Naive thymus-derived CD4-positive, alpha-beta T cell (primary cell): ENCODE measurements at places on chromosomes 5 and 9. TPM values are rescaled to one million over a fixed set of nuclear protein-coding genes. Genes with fewer than 3 reads are reported as not detected.

MYOT gene
- total RNA-seq = not detected

ARID3C gene
- not detected for total RNA-seq

C9orf50 gene
- total RNA-seq = not detected

TRPM3 gene
- total RNA-seq = not detected

ERAP2 gene
- total RNA-seq = 79.6 TPM

SAXO1 gene
- total RNA-seq = not detected in 2 replicates

DNA sequence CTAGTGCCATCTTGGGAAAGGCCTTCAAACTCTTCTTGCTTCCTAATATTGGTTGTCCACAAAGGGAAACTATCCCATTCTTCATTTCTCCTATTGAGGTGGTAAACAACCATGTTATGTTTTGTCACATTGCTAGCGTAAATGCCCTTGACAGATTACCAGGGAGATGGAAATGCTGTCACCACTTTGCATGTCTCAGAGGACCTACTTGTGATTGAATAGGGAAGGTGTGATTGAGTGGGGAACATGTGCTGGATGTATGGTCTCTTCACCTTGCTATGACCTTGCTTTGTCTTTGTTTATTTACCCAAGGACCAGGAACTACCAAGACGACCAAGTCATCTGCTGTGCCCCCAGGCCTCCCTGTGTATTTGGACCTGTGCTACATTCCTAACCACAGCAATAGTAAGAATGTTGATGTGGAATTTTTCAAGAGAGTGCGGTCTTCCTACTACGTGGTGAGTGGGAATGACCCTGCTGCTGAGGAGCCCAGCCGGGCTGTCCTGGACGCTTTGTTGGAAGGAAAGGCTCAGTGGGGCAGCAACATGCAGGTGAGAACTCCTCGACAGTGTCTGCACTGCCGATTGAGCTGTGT lies 96.1 kb downstream of the MAP1B start:
- DNase-seq = no peak
- no peaks in the 10 kb centered on the region for H3K4me1 ChIP-seq
- no peak overlapping the region for H3K27ac ChIP-seq
- no peak overlapping the region for H3K4me3 ChIP-seq
- no peaks in the 10 kb centered on the region for H3K27me3 ChIP-seq

- no peaks in the 10 kb centered on the region for H3K36me3 ChIP-seq
- peaks cover 5% of the 10 kb centered on the region for H3K4me1 ChIP-seq
- H3K27me3 ChIP-seq = no peaks in the 10 kb centered on the region
- peak overlapping the region; percentile 86 for H3K4me3 ChIP-seq
- no peak for DNase-seq
These were observed 656 bp downstream of the CEP78 start for GRCh38 chr9:78236551-78236910.

- peak; percentile 25 for DNase-seq
- H3K27me3 ChIP-seq = no peaks in the 10 kb centered on the region
- no peak overlapping the region for H3K27ac ChIP-seq
- H3K4me1 ChIP-seq = no peaks in the 10 kb centered on the region
These were observed 70.5 kb downstream of the SMIM23 start for GRCh38 chr5:171855798-171856763.

DNA sequence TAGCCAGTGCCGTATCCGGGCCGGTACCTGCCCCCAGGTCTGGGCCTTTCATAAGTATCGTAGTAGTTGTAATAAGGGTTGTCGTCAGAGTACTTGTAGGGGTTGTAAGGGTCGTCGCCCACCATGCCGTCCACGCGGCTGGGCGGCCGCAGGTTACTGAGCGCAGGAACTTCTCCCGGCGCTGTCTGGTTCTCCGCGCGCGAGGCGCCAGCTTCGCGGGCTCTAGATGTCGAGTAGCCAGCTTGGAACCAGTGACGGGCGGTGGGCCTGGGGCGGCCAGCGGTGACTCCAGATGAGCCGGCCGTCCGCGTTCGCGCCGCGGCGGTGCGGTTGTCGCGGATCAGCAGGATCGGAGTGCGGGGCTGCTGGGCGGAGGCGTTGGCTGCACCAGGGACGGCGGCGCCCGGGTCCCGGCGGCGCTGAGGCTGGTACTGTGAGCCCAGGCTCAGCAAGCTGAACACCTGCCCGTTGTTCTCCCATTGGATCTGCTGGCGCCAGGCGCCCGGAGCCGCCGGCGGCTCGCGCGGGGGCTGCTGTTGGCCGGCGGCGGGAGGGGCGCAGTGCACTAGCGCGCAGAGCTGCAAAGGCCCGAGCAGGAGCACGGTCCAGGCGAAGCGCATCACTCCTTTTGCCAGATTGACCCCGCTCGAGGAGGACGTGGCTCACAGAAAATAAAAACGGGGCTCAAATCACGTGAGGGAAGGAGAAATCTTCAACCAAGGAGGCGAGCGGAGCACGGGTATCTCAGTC lies 518 bp downstream of the LOX start:
- no peaks in the 10 kb centered on the region for H3K4me1 ChIP-seq
- no peak overlapping the region for H3K27ac ChIP-seq
- H3K36me3 ChIP-seq = no peaks in the 10 kb centered on the region
- H3K4me3 ChIP-seq = no peak overlapping the region
- peaks cover 16% of the 10 kb centered on the region for H3K27me3 ChIP-seq

DNA sequence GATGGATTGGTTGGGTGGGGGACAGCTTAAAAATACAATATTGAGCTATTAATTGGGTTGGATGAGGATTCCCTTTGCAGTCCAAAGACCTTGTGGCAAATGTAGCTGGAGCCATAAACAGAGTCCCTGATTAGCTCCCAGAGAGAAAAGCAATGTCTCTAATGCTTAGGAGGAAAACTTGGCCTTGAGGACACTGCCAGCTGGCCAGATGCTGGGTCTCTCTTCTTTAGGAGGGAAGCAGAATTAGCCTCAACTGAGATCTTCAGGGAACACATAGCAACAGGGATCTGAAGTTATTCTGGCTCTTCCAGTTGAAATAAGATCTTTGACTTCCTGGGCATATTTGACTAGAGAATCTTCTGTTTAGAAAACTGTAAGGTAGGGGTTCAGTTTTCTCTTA lies 121.7 kb upstream of the WWC1 start:
- no peak for DNase-seq
- no peaks in the 10 kb centered on the region for H3K36me3 ChIP-seq
- H3K27ac ChIP-seq = no peak overlapping the region
- no peak overlapping the region for H3K4me3 ChIP-seq
- H3K27me3 ChIP-seq = no peaks in the 10 kb centered on the region
- H3K4me1 ChIP-seq = no peaks in the 10 kb centered on the region

DNA sequence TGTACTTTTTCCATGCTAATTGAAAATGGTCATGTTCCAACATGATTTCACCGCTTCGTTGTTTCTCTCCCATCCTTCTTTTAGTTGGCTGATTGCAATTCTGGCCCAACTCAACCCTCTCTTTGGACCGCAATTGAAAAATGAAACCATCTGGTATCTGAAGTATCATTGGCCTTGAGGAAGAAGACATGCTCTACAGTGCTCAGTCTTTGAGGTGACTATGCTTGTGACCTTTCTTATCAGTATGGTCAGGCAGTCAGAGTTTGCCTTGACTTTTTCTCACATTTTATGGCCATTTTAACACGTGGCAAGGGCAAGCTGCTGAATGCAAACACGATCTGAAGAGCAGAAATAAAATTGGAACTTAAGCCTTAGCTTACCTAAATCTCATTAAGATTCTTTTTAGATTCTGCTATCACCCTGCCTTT lies 36.0 kb upstream of the CREBRF start:
- H3K27me3 ChIP-seq = no peaks in the 10 kb centered on the region
- H3K4me1 ChIP-seq = no peaks in the 10 kb centered on the region
- no peak overlapping the region for H3K27ac ChIP-seq
- no peak for DNase-seq
- H3K4me3 ChIP-seq = no peak overlapping the region
- no peaks in the 10 kb centered on the region for H3K36me3 ChIP-seq

DNA sequence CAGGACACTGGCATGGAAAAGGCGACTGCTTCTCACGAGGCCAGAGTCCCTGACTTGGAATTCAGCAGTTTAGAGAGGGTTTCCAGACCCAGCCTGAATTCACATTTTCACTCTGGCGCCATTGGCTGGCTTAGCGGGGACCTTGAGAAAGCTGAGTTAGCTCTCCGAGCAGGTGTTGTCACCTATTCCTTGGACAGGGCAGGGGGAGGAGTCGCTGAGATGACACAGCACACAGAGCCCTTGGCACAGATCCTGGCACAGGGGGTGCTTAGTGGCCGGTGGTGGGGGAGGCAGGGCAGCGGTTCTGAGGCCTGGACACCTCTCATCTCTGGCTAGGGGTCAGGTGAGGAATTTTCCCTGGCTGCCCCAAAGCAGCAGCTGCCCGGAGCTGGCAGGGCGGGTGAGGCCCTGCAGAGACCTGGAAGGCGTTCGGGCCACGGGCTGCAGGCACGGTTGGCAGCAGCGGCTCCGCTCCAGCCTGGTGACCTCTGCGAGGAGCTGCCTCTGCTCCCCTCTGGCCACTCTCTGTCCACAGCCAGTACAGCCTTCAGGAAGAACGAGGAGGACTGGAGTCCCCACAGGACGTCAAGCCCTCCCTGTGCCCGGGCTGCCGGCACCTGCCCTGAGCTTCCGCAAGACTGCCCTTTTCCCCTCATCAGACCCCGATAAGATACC lies 72.4 kb upstream of the RAPGEF1 start:
- H3K4me3 ChIP-seq = no peak overlapping the region
- H3K4me1 ChIP-seq = no peaks in the 10 kb centered on the region
- no peak overlapping the region for H3K27ac ChIP-seq
- no peaks in the 10 kb centered on the region for H3K36me3 ChIP-seq

DNA sequence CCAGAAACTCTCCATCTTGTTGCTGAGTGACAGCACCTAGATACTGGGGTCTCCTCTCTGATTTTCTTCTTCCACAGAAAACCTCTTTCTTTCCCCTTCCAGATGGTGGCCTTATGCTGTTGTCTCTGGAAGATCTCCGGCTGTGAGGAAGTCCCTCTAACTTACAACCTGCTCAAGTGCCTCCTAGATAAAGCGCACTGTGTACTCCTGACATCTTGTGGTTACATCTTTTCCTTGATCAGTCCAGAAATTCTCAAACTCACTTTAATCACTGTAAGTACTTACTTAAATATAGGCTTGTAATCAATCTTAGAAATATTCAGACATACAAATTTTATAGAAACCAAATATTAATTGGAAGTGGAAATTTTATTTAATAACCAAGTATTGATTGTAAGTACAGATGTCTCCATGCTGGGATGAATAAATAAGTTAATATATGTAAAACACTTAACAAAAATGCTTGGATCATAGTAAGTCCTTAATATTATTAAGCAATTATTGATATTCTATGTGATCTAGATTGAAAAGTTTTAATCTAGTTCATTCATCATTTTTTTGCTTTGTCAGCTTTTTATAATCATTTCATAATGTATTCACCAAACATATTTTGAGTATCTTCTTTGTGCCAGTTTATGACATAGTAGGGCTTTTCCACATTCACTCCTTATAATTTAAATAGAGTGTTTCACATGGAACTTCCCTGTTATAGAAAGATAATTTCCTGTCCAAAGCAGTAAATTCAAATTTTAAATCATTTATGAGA lies 1381.4 kb upstream of the CDH6 start:
- no peak overlapping the region for H3K27ac ChIP-seq
- H3K27me3 ChIP-seq = no peaks in the 10 kb centered on the region
- DNase-seq = no peak
- no peaks in the 10 kb centered on the region for H3K36me3 ChIP-seq

- DNase-seq = no peak
- H3K36me3 ChIP-seq = no peaks in the 10 kb centered on the region
- no peaks in the 10 kb centered on the region for H3K4me1 ChIP-seq
- no peak overlapping the region for H3K4me3 ChIP-seq
- H3K27ac ChIP-seq = no peak overlapping the region
- H3K27me3 ChIP-seq = no peaks in the 10 kb centered on the region
These were observed 40.1 kb downstream of the SLC1A1 start for GRCh38 chr9:4530375-4530774.

DNA sequence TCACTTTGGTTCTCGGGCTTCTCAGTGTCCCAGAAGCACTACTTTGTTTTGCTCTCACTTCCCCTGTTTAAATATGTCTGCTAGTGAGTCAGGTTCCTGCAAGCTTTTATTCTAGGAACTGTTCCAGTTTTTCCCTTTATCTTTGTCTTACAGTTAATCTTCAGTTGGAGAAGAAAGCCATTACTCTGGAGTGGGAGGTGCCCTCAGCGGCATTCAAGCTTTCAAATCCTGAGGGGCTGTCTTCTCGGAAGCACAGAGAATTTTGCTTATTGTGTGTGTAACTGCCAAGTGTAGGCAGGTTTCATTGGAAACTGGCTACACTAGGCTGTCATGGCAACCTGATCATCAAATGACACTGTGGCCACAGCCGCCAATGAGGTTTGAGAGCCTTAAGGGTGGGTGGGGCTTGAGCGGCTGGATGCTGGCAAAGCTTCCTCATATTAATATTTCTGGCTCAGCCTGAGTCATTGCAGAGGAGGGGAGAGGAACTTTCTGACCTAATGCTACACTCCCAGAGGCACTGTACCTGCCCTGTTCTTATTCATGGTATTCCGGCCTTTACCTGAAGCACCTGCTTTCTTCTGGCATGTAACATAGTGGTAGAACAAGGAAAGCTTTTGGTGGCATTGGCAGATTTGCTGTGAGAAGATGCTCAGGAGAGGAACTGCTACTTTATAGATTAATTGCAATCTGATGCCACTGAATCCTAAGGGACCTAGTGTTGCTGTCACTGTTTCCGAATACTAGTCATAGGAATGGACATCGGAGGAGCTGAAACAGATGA lies 26.3 kb downstream of the SLC25A25 start:
- H3K27me3 ChIP-seq = no peaks in the 10 kb centered on the region
- no peaks in the 10 kb centered on the region for H3K36me3 ChIP-seq
- peak; percentile 75 for DNase-seq

GRCh38 chr9:95857896-95858295 lies 17.6 kb upstream of the ERCC6L2 start:
- no peak for DNase-seq
- H3K27ac ChIP-seq = no peak overlapping the region
- H3K4me3 ChIP-seq = no peak overlapping the region
- no peaks in the 10 kb centered on the region for H3K27me3 ChIP-seq

- no peaks in the 10 kb centered on the region for H3K36me3 ChIP-seq
- peaks cover 37% of the 10 kb centered on the region for H3K4me1 ChIP-seq
- no peak for DNase-seq
- H3K27ac ChIP-seq = peak overlapping the region; percentile 85
- H3K27me3 ChIP-seq = no peaks in the 10 kb centered on the region
These were observed 86.5 kb upstream of the TNFAIP8 start for GRCh38 chr5:119269061-119269944.

DNA sequence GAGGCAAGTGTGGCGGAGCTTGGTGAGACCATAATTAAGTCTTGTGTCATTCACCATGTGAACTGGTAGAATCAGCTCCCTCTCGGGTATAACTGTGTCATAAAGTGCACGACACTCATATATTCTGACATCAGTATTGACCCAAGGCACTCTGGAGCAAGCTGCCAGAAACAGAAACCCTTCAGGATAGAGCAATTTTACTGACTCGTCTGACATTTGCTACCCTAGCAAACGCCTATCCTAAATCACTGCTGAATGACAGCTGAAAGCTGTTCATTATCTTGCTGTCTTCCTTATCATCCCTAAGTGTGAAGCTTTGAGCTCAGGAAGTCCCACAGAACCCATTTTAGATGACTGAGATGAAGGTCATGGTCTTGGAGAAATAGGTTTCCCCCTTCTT lies 27.8 kb downstream of the PTCH1 start:
- no peak overlapping the region for H3K4me3 ChIP-seq
- H3K27me3 ChIP-seq = no peaks in the 10 kb centered on the region
- no peak for DNase-seq
- H3K4me1 ChIP-seq = peaks cover 23% of the 10 kb centered on the region
- H3K27ac ChIP-seq = no peak overlapping the region
